Tracheal epithelial cell (primary cell): ENCODE measurements at places on chromosomes 11 and 22. TPM values are rescaled to one million over a fixed set of nuclear protein-coding genes. Genes with fewer than 3 reads are reported as not detected.

The NLRP14 gene
- total RNA-seq, result 0.24 TPM in 1 of 2 replicates, not detected in the other

The CASP5 gene
- 1.1 TPM in 1 of 2 replicates, not detected in the other for total RNA-seq

The PANX3 gene
- not detected in 2 replicates for total RNA-seq

The GPHA2 gene
- total RNA-seq, result not detected in 2 replicates

The TYMP gene
- total RNA-seq, result 22.0 and 234 TPM in 2 replicates
